ENCODE measurements at places on chromosomes 6 and 20.

DNA sequence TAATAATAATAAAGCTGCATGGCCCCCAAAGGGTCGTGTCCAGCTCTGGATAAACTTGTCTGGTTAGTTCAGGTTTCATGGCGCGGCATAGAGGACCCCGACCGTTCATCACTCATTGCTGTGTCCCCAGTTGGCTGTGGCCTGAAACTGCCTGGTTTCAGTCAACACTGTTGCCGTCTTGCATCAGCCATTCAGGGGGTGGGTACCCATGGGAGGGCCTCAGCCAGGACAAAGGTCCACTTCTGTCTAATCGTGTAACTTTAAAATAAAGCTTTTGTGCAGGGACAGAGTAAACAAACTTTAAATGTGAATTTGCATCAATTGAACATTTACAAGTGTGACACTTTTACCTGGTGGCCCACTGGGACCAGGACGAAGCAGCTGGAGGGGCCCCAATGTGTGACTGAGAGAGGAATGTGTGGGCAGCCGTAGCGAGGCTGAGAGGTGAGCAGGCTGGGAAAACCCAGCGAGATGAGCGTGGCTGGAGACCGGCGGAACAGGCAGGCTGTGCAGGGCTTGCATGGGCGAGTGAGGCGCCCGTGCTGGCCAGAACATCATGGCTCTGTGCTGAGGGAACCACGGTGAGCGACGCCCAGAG lies 22.3 kb upstream of the UNC93A start:
- no peak for DNase-seq
- no peaks in the 10 kb centered on the region for H3K27me3 ChIP-seq
- no peaks in the 10 kb centered on the region for H3K36me3 ChIP-seq
- no peak overlapping the region for H3K4me3 ChIP-seq
- peaks cover 9% of the 10 kb centered on the region for H3K4me1 ChIP-seq

DNA sequence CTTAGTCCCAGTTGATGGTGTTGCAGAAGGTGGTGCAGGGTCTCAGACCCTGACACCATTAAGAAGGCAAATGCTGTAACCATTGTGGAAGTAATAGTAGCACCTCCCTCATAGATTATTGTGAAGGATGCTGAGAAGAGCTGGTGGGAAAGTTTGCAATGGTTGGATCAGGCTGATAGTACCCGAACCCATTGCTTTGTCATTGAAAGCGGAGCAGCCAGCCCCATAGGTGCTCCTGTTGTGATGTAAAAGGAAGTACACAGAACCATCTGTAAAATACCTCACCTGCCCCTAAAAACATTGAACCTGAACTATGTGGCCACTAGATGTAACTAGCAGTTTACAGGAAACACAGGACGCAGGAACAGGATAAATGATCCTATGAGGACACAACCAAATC lies 31.5 kb downstream of the RIOK1 start:
- H3K27ac ChIP-seq: no peak overlapping the region
- H3K4me3 ChIP-seq: no peak overlapping the region
- no peaks in the 10 kb centered on the region for H3K4me1 ChIP-seq
- no peaks in the 10 kb centered on the region for H3K27me3 ChIP-seq

DNA sequence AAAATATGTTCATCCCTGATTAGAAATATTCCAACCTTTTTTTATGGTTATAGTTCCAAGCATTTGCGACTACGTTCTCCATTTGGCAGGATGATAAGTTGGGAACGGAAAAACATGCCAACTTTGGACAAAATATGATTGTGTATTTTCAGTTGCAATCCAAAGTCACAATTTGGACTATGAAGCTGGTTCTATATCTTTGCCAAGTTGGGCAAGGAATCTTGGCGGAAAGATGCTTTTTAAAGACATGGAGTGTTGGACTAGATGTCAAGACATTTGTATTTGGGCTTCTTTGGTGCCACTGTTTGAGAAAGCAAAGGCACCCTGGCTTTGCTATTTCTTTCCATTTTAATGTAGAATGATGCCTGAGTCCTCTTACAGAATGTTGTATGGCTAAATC lies 33.3 kb upstream of the JAG1 start:
- peaks cover 12% of the 10 kb centered on the region for H3K4me1 ChIP-seq
- no peak overlapping the region for H3K27ac ChIP-seq
- DNase-seq: no peak

DNA sequence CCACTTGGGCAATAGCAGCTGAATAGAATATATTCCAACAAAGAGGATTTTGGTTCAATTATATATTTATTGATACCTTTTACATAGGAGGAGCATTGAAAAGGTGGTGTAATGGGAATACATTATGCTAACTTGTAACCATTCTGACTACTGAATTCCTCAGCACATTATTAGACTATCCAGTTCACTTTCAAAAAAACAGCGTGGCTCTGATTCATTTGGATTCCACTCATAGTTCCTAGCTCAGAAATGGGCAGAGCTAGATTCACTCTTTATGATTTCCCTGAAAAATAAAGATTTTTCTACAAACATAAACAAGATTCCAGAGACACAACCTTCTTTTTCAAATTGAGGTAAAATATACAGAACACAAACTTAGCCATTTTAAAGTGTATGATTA lies 9.2 kb upstream of the TRERF1 start:
- no peaks in the 10 kb centered on the region for H3K27me3 ChIP-seq
- no peak overlapping the region for H3K27ac ChIP-seq
- H3K4me3 ChIP-seq: no peak overlapping the region
- peaks cover 9% of the 10 kb centered on the region for H3K4me1 ChIP-seq
- no peaks in the 10 kb centered on the region for H3K36me3 ChIP-seq

- no peak overlapping the region for H3K27ac ChIP-seq
- H3K36me3 ChIP-seq: no peaks in the 10 kb centered on the region
- peaks cover 2% of the 10 kb centered on the region for H3K4me1 ChIP-seq
- no peaks in the 10 kb centered on the region for H3K27me3 ChIP-seq
Observed at GRCh38 chr6:112031960-112032359, 21.9 kb upstream of the CCN6 start.

GRCh38 chr6:81766482-81767069 lies 14.1 kb upstream of the TENT5A start:
- no peak for DNase-seq
- no peak overlapping the region for H3K27ac ChIP-seq
- H3K4me3 ChIP-seq: no peak overlapping the region
- H3K36me3 ChIP-seq: no peaks in the 10 kb centered on the region
- no peaks in the 10 kb centered on the region for H3K4me1 ChIP-seq

- no peaks in the 10 kb centered on the region for H3K36me3 ChIP-seq
- H3K27me3 ChIP-seq: no peaks in the 10 kb centered on the region
- no peaks in the 10 kb centered on the region for H3K4me1 ChIP-seq
- no peak overlapping the region for H3K4me3 ChIP-seq
- DNase-seq: no peak
Observed at GRCh38 chr20:37702403-37703034, 8.7 kb downstream of the CTNNBL1 start.

- H3K4me3 ChIP-seq: no peak overlapping the region
- no peak overlapping the region for H3K27ac ChIP-seq
- no peaks in the 10 kb centered on the region for H3K27me3 ChIP-seq
- peaks cover 4% of the 10 kb centered on the region for H3K4me1 ChIP-seq
- DNase-seq: no peak
Observed at GRCh38 chr6:108616973-108617372, 56.3 kb downstream of the FOXO3 start.

DNA sequence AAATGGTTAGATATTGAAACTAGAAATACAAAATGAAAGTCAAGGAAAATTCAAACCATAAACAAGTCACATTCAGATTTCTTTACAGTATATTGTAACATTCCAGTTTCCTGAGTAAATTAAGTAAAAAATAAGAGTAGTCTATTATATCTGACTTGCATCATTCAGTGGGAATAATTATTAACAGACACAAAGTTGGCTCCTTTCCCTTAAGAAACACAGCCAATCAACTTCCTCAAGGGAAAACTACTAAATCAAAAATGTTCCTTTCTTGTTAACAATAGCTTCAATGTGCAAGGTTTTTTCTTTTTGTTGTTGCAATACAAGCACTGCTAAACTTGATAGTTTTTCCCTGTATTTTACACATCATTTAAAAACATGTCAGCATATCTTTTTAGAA lies 33.2 kb downstream of the DNAAF9 start:
- no peaks in the 10 kb centered on the region for H3K4me1 ChIP-seq
- no peak overlapping the region for H3K27ac ChIP-seq
- no peak overlapping the region for H3K4me3 ChIP-seq
- no peaks in the 10 kb centered on the region for H3K27me3 ChIP-seq

DNA sequence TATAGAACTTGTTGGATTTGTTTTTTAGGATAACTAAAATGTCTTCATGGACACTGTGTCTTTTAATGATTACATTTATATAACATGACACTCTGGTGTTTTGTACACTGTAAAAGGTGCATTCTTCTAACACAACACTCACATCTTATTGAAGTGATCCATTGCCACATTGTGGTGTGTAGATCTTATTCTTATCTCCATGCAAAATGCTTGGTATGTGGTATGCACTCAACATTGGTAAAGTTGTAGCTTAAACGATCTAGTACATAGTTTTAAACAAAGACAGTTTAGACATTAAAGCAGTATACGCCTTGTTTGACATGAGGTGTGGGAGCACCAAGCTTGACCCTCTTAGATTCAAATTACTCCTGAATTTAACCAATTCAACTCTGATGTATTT lies 84.7 kb downstream of the SASH1 start:
- H3K4me3 ChIP-seq: no peak overlapping the region
- no peak overlapping the region for H3K27ac ChIP-seq

All from neuronal stem cell (in vitro differentiated cells).